NCI-H2081 treated with DMSO at 0.1 percent for 48 hours (cell line): ENCODE measurements at places on chromosomes 2 and 18.

DNA sequence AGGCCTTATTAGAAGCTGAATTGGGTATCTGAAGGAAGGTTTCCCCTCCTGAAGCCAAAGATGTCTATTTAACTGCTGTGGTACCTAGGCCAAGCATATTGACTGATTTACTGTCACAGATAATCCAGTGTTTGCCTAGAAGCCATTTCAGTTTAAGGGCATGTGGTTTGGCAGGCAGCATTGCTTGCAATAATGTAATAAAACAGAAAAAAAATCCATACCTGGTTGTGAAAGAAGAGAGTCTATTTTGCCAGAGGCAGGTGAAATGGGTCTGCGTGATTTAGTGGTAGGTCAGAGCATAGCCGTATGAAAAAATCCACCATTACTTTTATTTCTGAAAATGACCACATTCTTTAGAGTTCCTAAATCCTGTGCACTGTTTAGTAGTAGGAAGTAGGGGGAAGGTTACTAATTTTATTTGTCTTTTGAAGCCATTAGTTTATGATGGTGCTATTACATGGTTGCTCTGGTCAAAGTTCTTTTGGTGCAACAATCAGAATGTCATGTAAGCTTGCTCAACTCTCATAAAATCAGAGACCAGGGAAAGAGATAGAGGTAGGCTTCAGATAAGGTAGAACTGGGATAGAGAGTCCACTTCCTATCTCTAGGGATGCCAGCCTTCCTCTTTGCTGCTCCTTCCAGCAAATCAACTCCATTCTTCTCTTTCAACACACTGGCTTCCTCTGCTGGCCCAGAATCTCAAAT, 343.4 kb downstream of the GPD2 start:
- no peak for DNase-seq

GRCh38 chr2:123061534-123061933, 963.6 kb upstream of the CNTNAP5 start:
- no peak for DNase-seq

GRCh38 chr2:101692041-101692440, 5.5 kb upstream of the MAP4K4 start:
- DNase-seq: no peak

GRCh38 chr2:8575038-8575833, 106.6 kb upstream of the ID2 start:
- DNase-seq: no peak

GRCh38 chr2:232659359-232659758, 26.0 kb downstream of the EFHD1 start:
- DNase-seq: no peak

- DNase-seq: no peak
Observed at GRCh38 chr2:13128139-13128538, 411.4 kb downstream of the TRIB2 start.

- DNase-seq: no peak
Observed at GRCh38 chr2:134932864-134933526, 14.4 kb downstream of the CCNT2 start.

- DNase-seq: no peak
Observed at GRCh38 chr2:191249156-191249813, 4.1 kb downstream of the MYO1B start.
